ENCODE measurements at places on chromosomes 7 and 10. TPM values are rescaled to one million over a fixed set of nuclear protein-coding genes. Genes with fewer than 3 reads are reported as not detected.

Gene HMX3
- total RNA-seq: not detected

DNA sequence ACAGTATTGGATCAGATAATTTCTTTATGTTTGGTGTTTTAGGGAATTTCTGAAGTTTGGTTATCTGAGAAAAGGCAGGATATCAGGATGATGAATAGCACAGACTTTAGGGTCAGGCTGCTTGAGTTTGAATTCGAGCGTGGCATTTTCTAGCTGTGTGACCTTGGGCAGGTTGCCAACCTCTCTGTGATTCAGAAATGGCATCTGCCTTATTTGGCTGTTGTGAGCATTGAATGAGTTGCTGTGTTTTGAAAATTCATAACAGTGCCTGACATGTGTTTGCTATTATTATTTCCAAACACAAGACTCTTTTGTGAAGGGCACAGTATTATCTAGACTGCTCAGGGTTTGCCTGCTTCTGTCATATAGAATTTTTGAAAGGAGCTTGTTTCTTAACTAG, 66.9 kb downstream of the NXPH1 start:
- no peak for DNase-seq

Gene ST8SIA6
- not detected for total RNA-seq

Gene NPTX2
- 0.08 TPM for total RNA-seq

- no peak for DNase-seq
Measured at GRCh38 chr7:40101201-40101600, 33.2 kb downstream of the MPLKIP start.

Gene FGFR2
- not detected for total RNA-seq

DNA sequence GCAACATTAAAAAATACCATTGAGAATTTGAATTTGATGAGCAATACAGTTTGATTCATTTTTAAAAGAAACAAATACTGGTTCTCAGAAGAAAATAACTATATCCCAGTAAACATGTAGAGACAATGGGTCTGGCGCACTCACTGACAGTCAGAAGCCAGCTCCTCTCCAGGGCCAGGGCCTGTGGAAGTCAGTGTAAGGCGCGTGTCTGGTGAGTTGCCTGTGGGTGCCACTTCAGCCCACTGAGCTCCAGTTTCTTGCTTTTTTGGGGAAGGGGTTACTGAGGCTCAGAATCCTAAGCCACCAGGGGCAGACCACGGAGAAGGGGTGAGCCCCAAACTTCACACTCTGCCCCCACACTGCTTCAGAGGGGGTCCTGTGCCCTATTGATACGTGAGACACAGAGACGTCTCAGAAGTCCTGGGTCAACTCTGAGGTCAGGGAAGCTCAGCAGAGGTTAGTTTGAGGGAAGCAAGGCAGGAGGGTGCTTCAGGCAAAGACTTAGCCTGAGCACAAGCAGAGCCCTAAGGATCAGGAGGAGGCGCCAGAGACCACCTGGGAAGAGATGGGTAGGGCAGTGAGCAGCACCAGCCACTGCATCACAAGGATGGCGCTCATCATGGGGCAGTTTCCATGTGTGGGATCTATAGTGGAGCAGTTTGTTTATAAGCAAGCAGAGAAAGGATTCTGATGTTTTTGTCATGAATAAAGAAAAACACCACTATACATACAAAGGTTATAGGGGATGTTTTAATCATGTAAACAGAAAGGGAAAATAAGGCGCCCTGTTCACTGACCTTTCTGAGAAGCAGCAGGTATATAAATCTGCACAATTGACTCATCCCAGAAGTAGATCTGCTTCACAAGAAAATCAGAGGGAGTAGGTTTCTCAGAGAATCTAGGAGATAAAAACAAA, 95.7 kb downstream of the PKD1L1 start:
- DNase-seq: no peak

DNA sequence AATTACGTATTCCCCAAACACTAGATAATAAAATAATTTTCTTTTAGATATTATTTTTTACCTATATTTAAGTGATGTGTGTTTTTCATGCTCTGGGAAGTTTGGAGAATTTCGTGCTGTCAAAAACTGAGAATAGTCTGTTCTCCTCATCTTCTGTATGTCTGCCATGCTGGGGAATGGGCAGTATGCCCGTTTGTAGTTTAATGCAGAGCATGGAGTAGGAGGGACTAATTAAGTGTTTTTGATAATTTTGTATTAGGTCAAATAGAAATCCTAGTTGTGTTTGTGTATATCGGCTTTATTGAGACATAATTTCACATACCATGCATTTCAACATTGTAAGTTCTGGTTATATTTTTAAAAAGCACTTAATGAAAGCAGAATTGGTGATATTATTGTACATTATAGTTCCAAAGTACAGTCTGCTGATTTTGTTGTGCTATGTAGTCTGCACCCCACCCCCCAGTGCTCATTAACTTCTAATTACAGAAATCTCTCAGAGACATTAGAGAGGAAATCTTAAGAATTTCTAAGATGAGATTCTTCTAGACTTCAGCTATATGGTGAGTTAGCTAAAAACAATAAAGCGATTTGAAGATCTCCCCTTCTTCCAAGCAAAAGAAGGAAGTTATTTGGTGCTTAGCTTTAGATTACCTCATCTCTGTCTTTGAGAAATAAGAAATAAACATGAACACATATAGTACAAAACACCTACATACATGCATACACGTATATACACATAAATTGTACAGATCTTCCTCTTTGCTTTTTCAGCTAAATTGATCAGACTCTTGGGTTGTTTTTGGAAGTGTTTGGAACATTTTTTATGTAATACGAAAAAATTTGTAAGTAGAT, 22.2 kb downstream of the ZRANB1 start:
- no peak for DNase-seq

Measured in activated T-helper 1 cell treated with anti-CD3 and anti-CD28 coated beads, Interleukin-12 subunit alpha, Interleukin-12 subunit beta, Interleukin-2, Interleukin-4 antibody, amounts not matched to agents 30 ng/mL and 10 ng/mL and 1 ng/mL, durations not matched to agents 14 hours and 24 hours and 36 hours (primary cell).